T-helper 17 cell (primary cell): ENCODE measurements at places on chromosomes 2 and 18. TPM values are rescaled to one million over a fixed set of nuclear protein-coding genes. Genes with fewer than 3 reads are reported as not detected.

MOCOS gene
- total RNA-seq: 0.30 TPM

RNASEH1 gene
- 32.9 TPM for total RNA-seq

GKN2 gene
- not detected for total RNA-seq

COLEC12 gene
- not detected for total RNA-seq

SALL3 gene
- not detected for total RNA-seq

PSMA8 gene
- 0.52 TPM for total RNA-seq

FIGN gene
- total RNA-seq: not detected

C2orf49 gene
- total RNA-seq: 21.5 TPM

TRIM43 gene
- total RNA-seq: not detected

OR6B2 gene
- total RNA-seq: not detected

SNED1 gene
- total RNA-seq: 42.0 TPM

MAP3K19 gene
- total RNA-seq: not detected

GRCh38 chr2:219273937-219274336 is 5.2 kb upstream of the DNAJB2 start:
- DNase-seq: no peak

DNA sequence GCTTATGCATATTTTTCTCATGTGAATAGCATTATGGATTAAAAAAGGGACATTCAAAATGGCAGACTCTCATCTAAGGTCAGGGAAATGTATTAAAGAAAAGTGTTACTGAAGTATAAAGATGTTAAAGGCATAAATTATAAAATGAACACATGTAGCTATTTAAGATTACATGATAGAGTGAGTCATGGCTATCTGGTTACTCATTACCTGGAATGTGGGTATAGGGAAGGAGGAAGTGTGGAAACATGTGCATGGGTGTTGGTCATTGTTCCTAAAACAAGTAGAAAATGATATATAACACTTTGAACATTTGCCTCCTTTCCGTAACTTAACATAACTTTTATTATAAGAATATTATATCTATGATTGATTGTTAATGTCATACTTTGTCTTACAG is 66.4 kb downstream of the MYO1B start:
- DNase-seq: no peak

GRCh38 chr2:163717515-163717914 is 18.3 kb downstream of the FIGN start:
- no peak for DNase-seq

DNA sequence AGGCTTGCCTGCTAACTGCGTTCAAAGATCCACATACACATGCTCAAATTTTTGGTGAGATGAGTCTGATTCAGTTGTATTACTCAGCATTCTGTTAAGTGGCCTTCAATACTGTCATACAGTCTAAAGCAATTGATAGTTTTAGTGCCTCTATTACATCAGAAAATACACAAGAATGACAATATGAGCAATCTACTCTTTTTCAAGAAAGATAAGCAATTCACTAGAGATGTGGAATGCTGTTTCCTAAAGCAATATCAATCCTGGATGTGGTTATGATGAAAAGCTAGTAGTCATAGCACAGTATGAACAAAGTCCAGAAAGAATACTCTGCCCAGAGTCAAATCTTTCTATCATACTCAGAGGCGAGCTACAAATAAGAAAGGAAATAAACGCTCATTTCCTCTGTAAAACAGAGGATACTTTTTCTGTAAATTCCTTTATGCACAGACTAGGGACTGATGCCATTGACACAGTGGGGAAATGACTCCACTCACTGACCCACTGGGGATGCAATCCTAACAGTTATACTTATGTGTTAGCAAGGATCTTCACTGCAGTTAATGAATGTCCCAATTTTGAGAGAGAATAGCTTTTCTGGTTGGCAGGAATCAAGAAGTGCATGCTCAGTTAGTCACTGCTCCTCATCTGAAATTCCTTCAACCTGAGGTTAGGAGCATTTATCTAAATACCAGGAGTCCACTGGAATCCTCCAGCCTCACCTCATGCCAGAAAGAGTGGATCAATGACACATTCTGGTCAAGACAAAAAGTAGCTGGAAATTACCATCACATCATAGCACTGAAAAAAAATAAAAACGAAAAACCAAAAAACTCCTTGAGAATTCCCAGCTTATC is 83.3 kb downstream of the PDE11A start:
- DNase-seq: no peak

DNA sequence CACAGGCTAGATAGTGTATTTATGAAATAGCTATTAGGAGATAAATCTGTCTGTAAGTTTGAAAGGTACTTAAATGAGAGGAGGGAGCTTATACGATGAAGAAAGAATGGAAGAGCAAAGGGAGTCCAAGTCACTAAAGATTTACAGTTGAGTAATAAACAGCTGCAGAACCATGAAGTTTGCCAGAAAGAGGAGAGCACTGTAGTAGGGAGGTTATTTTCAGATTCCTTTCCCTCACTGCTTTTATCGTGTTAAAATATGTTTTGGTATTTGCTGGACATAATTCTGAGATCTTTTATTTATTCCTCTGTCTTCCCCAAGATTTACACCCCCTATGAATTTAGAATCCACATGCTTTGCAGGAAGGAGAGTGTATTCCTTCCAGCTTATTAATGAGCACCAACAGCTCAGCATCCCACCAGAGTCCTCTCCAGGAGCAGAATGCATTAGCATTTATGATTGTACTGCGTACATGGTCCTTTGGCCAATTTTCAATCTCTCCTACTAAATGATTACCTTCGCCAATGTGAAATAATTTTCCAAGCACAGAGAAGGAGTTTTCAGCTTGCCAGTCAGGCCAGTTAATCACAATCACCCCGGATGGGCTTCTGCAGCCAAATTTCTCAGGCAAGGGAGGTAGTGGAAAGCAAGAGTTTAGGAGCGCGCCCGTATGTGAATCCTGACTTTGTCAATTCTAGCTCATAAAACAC is 297.0 kb downstream of the NBAS start:
- no peak for DNase-seq

- no peak for DNase-seq
Observed at GRCh38 chr2:63789338-63790020, 52.2 kb upstream of the UGP2 start.

GRCh38 chr2:10740226-10740625 is 18.8 kb downstream of the ATP6V1C2 start:
- DNase-seq: no peak

DNA sequence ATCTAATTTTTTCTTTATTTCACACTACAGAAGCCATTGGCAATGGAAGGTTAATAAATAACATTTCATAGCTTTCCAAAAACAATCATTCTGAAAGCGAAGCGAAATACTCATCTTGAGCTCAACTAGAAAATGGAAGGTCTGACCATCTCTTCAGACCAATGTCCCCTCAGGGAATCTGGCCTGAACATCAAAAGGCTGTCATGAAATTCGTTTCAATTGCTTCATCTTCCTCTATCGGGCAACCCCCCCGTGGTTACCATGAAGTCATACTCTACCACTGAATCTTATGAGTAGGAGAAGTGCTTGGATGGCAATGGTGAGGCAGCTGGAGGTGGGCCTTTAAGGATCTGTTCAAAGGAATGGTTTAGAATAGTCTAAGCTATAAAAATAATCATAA is 22.9 kb upstream of the CYTIP start:
- DNase-seq: no peak

DNA sequence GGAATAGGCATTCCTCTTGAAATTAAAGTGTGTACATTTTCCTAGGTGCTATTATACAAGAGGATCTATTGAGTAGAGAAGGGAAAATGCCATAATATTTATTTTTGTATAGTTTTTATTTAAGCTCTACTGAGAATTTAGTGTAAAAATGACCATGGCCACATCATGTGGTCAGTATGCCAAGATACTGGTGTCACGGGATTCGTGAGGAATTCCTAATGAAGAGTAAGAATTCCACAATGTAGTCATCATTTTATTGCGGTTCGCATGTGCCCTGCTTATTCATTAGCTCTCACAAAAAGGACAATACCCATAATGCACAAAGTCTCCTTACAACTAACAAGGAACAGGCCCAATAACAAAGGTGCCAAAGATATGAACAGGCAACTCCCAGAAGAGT is 39.3 kb upstream of the PARD3B start:
- no peak for DNase-seq

GRCh38 chr2:238642973-238643372 is 204.9 kb upstream of the TWIST2 start:
- DNase-seq: no peak

DNA sequence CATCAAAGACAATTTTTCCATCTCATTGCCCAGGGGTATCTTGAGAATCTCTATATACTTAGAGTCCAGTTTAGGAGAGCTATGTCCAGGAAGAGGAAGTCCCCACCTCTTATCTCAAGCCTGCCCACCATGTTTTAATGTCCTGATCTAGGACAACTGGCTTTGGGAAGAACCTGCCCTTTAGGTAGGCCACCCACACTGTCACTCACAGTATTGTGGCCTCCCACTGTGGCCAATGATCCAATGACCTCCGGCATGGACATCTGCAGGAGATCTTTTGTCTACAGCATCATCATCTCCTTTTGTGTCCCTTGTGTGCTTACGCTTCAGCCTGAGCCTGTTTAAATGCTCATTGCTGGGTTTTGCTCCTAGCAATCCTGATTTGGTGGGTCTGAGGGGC is 77.4 kb downstream of the SLC4A3 start:
- no peak for DNase-seq

- DNase-seq: no peak
Observed at GRCh38 chr2:174644406-174644805, 46.8 kb upstream of the WIPF1 start.

GRCh38 chr18:63152096-63152495 is 167.5 kb downstream of the BCL2 start:
- no peak for DNase-seq

DNA sequence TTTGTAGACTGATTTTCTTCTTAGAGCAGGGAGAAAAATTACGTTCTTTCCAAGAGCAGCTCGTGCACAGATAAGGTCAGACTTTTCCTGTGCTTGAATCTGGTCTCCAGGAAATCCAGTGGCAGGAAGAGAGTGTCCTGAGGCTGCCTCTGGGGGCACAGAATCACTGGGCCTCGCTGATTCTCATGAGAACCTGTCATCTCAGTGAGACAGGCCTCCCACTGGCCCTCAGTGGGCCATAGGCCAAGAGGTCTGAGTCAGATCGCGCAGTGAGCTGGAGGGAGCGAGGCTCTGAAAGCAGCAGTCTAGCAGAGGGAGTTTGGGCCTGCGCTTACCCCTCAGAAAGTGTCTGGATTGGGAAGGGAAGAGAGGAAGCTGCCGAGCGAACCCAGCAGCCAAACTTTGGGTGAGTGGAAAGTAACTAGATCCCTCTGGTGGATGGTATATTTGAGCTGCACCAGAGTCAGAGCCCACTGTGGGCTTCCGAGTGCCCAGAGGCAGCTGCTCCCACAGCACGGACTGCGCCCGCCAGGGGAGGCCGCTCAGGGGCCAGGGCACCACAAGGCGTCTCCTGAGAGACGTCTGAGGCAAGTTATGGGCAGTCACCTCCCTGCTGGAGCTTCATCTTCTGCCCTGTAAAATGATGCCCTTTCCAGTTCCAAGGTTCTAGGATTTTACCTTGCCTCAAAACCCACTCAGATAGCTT is 8.2 kb downstream of the GDF7 start:
- no peak for DNase-seq

GRCh38 chr2:223121283-223121682 is 69.3 kb downstream of the KCNE4 start:
- no peak for DNase-seq

DNA sequence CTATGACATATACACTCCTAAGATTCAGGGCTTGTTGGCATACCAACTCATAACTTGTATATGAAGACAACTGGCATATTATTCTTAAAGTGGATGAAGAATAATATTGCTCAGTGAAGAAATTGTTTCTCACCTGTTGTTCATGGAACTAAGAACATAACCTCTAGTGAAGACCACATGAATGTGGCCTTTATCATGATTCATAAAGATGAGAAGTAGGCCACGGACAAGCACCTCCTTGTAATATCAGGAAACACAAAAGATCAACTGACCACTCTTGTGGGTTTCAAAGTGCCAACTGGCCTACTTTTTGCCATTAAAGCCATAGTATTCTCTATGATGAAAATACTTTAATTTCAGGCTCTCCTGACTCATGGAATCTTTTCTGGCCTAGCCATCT is 407.4 kb downstream of the GRB14 start:
- DNase-seq: no peak

DNA sequence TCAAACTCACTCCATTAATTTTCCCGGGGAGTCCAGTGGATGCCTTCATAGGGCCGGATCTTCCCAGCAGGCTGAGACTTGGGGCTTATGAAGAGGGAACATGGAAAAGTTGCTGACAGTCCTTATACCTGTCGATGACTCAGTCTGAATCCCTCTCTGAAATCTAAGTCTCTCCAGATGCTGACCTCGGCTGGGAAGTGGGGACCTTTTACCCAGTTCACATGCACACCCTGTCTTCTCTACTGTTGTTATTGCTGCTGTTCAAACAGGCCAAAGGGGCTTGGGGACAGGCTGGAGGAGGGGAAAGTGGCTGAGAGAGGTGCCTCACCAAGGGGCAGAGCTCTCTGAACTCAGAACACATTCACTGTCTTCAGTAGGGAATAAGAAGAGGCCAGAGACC is 4.1 kb upstream of the TNP1 start:
- DNase-seq: no peak

DNA sequence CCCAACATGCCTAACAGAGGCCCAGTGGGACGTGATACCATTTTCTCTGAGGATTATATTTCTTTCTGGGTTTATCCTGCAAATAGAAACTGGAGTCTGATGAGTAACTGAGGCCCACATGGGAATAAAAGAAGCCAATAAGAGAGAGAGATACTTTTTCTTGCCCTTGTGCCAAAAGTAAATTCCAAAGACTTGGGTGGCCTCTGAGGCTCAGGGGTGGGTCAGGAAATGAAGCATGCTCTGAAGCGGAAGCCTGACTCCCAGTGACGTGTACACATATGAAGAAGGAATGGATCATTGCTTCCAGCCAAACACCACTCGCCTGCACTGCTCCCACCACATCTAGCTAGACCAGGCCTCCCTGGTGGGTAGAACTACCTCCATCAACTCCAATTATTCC is 273.6 kb upstream of the NCKAP5 start:
- DNase-seq: no peak

DNA sequence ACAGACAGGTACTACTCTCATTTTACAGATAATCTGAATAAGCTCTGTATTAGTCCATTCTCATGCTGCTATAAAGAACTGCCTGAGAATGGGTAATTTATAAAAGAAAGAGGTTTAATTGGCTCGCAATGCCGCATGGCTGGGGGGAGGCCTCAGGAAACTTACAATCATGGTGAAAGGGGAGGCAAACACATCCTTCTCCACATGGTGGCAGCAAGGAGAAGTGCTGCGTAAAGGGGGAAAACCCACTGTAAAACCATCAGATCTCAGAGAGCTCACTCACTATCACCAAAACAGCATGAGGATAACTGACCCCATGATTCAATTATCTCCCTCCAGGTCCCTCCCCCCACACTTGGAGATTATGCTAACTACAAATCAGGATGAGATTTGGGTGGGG is 254.4 kb downstream of the KCNE4 start:
- no peak for DNase-seq

- no peak for DNase-seq
Observed at GRCh38 chr18:49682173-49682802, 120.4 kb downstream of the LIPG start.

- no peak for DNase-seq
Observed at GRCh38 chr2:240365971-240366471, 69.4 kb upstream of the GPC1 start.
